LoVo (cell line): ENCODE measurements at places on chromosomes 13 and 19.
A peak's percentile ranks its signal among the peaks of the same experiment; 100 is the strongest.

- no peak for DNase-seq
Measured at GRCh38 chr19:56105090-56105701, 15.9 kb downstream of the ZNF787 start.

DNA sequence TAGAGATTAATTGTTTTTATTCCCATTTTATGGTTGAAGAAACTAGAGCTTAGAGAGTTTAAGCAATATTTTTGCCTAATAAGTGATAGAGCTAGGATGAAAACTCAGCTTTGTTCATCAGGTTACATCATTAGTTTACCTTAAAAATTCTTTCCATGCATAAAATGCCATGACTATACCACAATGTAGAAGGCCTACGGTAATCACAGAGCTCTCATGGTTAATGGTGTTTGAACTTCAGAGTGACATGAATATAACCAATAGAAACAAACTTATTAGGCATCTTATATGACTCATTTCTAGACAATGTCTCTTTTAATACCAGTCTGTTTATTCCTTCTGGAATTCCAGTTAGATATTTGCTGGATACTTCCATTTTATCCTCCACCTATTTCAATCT is 78.5 kb downstream of the FGF9 start:
- peak; percentile 10 for DNase-seq

DNA sequence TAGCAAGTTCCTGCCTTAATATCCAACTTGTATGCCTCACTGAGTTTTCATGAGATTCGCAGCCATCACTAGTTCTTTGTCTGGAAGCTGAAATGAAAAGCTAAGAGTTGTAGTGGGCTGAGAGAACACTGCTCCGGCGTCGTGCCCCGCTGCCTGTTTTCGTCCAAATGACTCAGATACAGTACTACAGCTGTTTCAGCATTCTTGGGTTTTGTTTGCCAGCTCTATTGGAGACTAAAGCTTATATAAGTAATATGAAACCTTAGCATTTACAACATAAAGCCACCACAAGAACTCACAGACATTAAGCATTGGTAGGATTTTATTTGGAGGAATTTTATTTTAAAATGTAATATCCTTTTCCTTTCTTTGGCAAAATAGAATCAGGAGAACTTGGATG is 299.7 kb downstream of the DLEU7 start:
- no peak for DNase-seq

DNA sequence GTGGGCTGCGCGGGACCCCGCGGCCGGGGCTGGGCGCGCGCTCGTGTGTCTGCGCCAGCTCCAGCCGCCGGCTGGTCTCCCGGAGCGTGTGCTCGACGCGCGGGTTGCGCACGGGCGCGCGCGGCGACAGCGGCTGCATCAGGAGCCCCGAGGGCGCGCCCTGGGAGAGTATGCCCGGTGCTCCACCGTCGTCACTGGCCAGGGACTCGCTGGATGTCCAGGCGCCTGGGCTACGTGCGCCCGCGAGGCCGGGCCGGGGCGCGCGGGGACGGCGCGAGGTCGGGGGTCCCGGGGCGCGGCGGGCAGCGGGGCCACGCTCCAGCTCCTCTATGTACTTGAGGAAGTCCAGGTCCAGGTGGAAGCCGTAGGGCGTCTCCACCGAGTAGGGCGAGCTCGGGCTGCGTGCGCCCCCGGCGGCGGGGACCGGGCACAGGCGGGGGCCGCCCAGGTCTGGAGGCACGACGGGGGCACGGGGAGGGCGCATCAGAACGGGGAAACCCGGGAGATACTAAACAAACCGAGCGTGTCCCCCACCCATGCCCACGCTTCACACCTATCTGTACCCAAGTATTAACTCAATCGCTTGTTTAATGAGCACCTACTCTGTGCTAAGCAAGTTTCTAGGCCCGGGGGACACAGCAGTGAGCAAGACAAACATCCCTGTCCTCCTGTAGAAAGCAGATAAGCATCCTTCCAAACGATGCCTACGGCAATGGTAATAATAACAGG is 7.6 kb downstream of the KANK3 start:
- DNase-seq = no peak

GRCh38 chr13:72156760-72157159 is 289.8 kb upstream of the DACH1 start:
- DNase-seq = no peak

- DNase-seq = no peak
Measured at GRCh38 chr13:80973721-80974120, 632.8 kb upstream of the SPRY2 start.

GRCh38 chr13:74930402-74931165 is 551.4 kb downstream of the TBC1D4 start:
- no peak for DNase-seq

DNA sequence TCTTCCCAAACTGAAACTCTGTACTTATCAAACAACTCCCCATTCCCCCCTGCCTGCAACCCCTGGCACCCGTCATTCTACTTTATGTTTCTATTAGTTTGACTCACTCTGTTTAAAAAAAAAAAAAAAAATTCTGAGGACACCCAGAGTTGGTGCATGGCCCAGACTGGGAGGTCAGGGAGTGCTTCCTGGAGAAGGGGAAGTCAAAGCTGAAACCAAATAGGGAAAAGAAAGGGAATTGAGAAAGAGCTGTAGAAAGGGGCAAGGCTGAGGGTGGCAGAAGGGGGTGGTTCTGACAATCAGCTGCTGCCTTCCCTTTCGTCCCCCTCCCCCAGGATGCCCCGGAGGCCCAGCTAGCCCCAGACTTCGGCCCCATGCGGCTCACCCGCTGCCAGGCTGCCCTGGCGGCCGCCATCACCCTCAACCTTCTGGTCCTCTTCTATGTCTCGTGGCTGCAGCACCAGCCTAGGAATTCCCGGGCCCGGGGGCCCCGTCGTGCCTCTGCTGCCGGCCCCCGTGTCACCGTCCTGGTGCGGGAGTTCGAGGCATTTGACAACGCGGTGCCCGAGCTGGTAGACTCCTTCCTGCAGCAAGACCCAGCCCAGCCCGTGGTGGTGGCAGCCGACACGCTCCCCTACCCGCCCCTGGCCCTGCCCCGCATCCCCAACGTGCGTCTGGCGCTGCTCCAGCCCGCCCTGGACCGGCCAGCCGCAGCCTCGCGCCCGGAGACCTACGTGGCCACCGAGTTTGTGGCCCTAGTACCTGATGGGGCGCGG is 9.0 kb upstream of the STRN4 start:
- no peak for DNase-seq

DNA sequence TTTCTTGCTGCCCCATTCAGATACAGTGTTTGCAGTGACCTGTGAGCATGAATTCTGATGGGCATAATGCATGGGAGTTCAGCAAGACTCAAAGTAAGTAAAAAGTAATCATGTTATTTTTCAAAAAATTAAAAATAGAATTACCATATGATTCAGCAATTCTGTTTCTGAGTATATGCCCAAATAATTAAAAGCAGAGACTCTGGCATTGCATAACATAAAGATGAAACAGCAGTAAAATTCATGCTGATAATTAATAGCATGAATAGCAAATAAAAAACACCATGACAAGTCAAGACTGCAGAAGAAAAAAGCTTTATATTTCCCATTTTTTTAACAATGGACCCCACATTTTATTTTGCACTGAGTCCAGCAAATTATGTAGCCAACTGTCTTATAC is 21.3 kb downstream of the RNF6 start:
- DNase-seq = no peak

DNA sequence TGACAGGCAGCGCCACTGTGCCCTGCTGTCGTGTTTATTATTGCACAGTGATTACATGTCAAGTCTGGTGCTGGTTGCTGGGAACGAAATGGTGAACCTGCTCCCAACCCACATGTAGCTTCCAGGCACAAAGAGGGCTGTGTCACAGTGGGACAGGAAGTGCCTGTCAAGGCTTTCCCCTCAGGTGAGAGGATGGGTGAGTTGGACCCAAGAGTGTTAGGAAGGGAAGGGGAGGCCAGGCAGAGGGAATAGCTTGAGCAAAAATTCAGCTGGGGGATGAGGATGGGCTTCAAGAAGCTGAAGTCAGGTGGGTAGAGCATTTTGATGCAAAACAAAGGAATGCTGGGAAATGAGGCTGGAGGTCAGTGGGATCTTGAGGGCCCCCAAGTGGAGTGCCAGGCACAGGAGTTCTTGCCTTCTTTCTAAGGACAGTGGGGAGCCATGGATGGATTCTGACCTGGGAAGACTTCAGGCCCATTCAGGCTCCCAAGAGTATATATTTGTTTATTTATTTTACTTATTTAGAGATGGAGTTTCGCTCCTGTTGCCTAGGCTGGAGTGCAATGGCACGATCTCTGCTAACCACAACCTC is 8.5 kb upstream of the QTRT1 start:
- DNase-seq = no peak

DNA sequence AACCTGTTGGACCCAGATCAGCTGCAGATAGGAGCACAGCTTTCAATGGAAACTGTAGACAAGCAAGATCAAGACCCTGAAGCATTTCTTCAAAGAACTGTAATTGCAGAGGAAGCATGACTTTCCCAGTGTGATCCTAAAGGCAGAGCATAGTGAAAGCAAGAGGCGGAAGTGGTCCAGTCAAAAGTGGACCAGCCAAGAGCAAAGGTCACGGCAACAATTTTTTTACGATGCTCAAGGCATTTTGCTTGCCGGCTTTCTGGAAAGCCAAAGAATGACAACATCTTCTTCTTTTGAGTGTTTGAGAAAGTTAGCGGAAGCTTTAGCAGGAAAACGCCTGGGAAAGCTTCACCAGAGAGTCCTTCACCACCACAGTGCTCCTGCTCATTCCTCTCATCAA is 111.6 kb downstream of the RNF17 start:
- no peak for DNase-seq

DNA sequence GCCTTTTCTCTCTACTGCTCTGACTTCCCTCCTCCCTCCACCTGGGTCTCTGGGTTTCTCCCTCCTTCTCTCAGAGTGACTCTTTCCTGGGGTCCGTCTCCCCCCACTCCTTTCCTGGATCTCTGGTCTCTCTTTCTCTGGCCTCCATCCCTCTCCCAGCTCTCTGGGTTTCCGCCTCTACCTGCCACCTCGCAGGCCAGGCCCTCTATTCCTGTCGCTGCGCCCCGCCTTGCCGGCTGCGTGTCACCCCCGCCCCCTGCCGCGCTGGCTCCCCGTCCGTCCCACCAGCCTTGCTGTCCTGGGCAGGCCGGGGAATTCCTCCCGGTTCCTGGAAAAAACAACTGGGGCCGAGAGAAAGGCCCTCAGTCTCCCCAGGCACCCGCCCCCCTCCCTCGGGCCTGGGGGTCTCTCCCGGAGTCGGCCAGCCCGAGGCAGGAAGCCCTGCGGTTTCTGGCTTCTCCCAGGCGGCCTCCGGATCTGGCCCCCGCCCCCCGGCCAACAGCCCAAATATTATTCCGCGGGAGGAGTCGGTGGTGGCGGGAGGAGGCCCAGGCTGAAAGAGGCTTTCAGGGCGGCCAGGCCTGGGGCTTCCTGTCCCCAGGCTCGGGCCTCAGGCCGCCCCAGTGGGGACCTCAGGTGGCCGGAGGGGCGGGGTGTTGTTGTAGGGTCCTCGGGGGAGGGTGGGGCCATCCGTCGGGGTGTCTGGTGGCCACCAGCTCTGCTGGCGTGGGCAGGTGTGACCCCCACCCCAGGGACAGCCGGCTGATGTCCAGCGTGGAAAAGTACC is 9.3 kb downstream of the IRF2BP1 start:
- no peak for DNase-seq

GRCh38 chr19:14006766-14007562 is 844 bp upstream of the RFX1 start:
- no peak for DNase-seq

DNA sequence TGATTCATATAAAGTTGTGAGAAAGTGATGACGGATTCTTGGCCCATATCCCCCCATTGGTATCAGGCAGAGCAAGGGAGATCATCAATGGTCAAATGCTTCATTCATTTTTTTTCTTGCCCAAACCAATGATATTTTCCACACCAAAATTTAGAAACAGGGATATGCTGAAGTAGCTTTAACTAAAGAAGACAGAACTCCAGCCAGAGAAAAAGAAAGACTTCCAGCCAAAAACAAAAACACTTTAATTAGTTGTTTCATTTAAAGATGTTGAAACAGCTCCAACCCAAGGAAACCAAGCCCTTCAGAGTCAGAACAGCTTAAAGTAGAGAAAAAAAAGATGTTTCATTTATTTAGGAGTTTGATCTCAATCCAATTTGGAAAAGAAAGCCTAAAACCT is 358.9 kb upstream of the NBEA start:
- no peak for DNase-seq

GRCh38 chr13:26471807-26472206 is 85.7 kb upstream of the WASF3 start:
- no peak for DNase-seq

- no peak for DNase-seq
Measured at GRCh38 chr19:5530701-5531100, 37.1 kb downstream of the TINCR start.

- DNase-seq = no peak
Measured at GRCh38 chr13:20647758-20648157, 55.7 kb upstream of the IL17D start.

DNA sequence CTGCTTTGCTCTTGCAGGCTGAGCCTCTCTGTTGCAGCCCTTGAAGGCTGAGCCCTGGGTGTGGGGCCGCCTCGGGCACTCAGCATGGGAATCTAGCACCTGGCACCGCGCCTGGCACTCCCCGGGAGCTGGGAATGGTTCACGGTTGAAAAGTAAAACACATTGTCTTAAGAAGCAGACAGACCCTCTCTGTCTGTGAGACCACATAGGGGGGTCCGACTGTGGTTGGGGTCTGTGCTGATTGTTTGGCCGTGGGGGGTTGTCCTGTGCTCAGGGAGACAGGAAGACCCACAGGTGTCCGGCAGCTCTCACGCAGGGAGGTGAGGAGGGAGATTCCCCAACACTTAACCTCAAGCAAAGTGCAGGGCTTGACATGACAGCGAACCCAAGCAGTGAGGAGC is 64.8 kb downstream of the SOX1 start:
- no peak for DNase-seq

- no peak for DNase-seq
Measured at GRCh38 chr13:95552208-95552538, 347 bp upstream of the CLDN10 start.

- DNase-seq = no peak
Measured at GRCh38 chr13:23377983-23378632, 55.4 kb downstream of the SACS start.

DNA sequence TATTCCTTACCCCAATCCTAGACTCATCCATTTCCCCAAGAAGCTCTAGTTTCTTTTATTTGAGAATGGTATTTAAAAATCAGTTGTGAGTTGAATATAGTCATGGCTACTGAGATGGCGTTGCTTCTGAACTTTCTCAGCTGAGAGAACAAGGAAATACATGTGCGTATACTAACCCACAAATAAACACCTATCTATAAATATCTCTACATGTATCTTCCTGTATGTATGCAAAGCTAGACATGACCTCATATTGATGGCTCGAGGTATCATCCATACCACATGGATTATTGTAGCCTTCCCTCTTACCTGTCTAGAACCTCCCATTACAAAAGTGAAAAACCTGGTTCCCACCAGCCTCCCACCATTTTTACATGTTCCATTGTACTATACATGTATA is 141.0 kb downstream of the UFM1 start:
- DNase-seq = no peak

DNA sequence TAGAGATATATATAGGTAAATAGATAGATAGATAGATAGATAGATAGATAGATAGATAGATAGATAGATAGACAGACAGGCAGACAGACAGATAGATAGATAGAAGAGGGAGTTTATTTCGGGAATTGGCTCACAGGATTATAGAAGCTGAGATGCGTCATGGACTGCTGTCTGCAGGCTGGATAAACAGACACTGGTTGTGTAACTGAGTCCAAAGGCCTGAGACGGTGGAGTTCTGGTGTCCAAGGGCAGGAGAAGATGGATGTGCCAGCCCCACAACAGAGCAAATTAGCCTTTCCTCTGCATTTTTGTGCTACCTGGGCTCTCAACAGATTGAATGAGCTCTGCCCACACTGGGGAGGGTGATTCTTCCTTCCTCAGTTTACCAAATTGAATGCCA is 2.7 kb downstream of the CYP4F3 start:
- no peak for DNase-seq
